Left lobe of liver (tissue), 2 donors: ENCODE measurements at places on chromosomes 3 and 15.

DNA sequence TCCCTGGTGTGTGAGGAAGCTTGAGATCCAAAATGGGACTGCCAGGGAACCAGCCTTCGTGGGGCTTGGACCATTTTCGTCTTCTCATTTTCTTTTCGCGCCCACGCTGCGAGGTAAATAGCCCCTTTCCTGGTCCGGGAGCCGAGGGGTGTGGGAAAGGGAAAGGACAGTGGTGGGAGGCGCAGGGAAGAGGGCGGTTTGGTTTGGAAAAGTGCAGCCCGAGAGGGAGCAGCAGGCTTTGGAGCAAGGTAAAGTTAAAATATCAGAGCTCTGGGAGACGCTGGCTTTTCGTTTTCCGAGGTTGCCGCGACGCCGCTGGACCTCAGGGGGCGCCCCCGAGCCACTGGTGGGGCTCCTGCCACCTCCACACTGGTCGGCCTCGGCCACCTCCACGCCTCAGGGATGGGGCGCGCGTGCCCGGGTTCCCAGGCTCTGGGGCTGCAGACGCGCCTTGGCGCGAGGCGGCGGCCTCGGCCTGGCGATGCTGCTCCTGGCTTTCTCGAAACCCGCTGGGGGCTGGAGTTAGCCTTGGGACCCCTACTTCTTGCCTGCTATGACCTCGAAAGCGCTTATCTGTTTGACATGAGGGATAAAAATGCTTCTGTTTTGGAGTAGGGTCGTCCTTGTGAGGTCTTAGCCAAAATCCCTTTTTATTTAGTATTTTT is 3.2 kb downstream of the PTPRG start:
- DNase-seq = peak; percentile 84

GRCh38 chr3:179801263-179801662 is 148.4 kb downstream of the USP13 start:
- DNase-seq = no peak

DNA sequence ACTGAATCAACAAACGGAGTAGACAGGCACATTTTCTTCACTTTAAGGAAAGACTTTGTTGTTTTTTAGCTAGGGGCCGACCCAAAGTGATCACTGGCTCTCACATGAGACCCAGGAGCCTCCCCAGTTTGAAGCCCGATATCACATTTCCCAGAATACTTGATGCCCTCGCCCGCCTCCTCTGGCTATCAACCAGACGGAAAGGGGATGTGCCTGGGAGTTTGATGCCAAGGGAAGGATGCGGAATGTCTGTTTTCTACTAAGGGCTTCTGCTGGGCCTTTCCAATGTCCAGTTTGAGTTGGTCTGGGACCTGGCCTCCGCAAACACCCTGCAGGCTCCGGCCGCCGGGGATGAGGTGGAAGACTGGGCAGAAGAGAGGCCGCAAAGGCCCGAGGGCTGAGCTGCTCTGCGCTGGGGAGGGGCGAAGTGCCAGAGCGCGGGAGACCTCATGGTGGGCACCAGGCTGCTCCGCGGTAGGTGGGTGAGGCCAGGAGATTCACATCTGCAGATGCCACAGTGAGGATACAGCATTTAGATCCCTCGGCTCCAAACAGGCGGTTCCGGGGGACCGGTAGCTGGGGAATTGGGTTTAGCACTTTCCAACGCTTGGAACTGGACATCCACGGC is 491 bp upstream of the ZNF774 start:
- DNase-seq = no peak

DNA sequence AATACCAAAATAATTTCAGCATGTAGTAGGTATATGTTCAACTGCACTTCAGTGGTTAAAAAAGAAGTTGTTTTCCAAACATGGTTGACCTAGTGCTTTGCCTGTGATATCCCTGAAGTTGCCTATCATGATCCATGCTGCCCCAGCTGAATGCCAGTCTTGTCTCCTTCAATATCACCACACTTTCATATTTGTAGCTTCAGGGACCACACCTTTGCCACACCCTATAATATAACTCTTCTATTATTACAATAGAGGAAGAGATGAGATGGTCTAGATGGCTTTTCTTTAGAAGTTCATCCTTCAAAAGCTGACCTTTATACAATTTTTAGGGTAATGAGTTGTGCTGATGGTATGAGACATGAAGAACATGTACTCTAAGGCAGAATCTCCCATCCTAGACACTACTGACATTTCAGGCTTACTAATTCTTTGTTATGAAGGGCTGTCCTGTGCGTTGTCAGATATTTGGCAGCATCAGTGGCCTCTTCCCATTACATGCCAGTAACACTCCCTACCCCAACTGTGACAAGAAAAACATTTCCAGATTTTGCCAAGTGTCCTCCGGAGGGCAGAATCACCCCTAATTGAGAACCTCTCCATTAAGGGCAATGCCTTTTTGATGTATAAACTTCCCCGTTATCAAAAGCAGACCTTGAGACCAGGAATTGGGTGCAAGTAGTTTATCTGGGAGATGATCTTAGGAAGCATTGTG is 76.2 kb upstream of the PLCL2 start:
- no peak for DNase-seq

DNA sequence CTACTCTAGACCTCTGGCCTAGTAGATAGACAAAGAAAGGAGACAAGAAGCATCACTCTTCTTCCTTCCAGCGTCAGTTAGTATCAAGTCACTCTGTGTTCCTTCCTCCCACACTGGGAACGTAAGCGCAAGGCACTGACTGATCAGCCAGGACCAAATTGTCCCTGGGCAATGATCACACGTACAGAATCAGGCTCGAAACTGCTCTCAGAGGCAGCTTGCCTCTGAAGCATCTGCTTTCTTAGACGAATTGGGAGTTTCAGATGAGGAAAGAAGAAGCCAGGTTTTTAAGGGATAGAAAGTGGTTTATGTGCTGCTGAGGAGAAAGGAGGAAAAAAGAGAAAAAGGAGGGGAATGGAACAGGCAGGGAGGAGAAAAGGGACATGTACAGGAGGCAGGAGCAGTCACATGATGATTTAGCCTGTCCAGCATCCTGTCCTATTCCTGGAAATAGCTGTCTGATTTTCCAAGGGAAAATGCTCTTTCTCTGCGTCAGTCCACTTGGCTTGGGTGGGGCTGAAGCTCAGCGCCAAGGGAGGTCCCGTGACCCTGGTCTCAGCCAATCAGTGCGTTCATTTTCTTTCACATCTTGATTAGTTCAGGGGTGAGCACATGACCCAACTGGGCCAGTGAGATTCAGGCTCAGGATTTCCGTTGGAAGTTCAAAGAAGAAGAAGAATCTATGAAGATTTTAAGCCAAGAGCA is 102.0 kb upstream of the PRICKLE2 start:
- DNase-seq = peak; percentile 52

DNA sequence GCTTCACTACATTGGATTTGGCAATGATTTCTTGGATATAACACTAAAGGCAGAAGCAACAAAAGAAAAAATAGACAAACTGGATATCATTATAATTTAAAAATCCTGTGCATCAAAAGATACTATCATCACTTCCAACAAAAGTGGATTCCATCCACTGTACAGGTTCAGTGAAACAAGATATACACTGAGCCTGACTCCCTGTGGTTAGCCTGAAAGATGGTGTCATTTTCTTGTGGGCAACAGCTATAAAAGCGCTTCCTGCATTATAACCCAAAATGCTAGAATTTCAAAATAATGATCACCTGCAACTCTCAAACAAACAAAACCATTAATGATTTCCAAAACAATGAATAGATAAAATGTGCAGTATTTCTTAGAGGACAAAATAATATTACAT is 39.6 kb upstream of the TBC1D23 start:
- no peak for DNase-seq

GRCh38 chr3:37912052-37912733 is 50.5 kb downstream of the CTDSPL start:
- no peak for DNase-seq

GRCh38 chr3:185796431-185797107 is 28.3 kb downstream of the IGF2BP2 start:
- no peak for DNase-seq

GRCh38 chr3:28286595-28286994 is 45.2 kb downstream of the CMC1 start:
- DNase-seq = no peak

DNA sequence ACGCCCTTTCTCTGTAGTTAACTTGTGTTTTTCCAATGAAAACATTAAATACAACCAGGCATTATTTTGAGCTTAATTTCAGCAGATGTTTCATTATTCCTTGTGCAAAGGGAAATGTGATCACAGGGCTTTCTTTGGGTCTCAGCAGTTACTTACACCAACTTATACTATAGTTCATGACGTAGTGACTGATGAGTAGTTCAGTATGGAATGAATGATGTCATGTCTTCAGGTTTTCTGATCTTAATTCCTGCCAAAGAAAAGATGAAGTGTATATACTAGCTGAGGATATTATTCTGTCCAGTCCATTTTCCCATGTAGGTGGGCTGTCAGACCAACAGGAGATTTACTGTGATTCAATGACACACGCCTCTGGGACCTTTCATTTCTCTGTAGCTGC is 61.3 kb downstream of the MYRIP start:
- no peak for DNase-seq

GRCh38 chr3:25897019-25897418 is 107.1 kb downstream of the OXSM start:
- no peak for DNase-seq

DNA sequence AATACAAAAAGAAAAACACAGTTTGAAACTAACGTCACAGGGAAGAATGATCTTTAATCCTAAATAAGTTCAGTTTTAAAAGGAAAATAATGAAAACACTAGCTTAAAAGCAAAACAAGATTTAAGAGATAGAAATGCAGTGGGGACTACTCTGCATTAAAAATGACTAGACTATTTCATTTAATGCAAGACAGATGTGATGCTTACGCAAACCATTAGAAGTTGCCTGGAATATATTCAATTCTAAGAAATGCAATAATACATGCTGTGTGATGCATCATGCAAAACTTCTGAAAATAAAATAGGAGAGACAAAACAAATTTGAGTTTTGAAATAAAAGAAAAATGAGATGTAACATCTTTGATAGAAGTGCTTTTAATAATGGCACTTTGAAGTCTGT is 97.6 kb upstream of the STRIT1 start:
- DNase-seq = no peak

DNA sequence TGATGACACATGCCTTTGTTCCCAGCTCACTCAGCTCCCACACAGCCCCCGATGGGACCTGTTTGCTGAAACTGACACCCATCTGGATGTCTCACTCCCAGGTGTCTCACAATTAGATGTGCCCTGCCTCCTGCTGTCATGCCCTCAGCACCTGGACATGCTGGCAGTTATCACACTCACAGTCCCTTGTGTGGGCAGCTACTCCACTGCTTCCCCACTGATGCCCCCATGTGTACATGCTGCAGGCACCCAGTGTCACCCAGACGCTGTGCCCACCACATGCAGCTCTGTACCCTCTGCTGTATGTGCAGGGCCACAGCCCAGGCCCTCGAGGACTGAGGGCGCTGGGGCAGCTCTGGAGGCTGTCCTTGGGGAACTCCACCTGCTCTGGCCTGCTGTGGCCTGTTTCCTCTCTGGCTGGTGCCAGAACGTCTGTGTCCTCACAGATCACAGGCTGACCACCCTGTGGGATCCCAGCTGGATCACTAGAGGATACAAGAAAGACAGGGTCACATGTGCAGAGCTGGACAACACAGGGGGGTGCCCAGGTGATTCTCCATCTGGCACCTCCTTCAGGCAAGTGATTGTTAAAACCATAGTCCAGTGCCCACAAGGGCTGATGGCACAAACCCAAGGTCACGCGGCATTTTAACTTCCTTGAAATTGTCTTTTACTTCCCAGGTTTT is 14.0 kb downstream of the C3orf22 start:
- peak; percentile 40 for DNase-seq

DNA sequence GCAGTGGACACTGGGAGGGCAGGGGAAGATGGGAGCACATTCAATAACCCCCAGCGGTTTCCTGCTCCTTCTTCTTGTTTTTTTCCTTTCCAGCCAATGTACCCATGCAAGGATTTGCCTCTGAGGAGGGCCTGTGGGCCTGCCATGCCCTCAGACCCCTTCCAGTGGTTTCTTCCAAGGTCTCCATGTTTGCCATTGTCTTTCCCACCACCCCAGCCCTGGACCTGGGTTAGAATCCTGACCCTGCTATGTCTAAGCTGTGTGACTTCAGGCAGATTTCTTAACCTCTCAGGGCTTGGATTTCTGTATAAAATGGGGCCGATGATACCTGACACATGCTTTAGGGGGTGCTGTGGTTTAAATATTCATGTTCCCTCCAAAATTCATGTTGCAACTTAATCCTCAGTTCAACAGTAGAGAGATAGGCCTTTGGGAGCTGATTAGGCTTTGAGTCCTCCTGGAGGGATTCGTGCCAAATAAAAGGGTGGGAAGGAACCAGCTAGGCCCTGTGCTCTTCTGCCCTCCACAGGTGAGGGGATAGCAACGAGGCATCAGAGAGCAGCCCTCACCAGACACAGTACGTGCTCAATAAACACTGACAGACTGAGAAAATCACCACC is 46.3 kb upstream of the FLNB start:
- DNase-seq = no peak

DNA sequence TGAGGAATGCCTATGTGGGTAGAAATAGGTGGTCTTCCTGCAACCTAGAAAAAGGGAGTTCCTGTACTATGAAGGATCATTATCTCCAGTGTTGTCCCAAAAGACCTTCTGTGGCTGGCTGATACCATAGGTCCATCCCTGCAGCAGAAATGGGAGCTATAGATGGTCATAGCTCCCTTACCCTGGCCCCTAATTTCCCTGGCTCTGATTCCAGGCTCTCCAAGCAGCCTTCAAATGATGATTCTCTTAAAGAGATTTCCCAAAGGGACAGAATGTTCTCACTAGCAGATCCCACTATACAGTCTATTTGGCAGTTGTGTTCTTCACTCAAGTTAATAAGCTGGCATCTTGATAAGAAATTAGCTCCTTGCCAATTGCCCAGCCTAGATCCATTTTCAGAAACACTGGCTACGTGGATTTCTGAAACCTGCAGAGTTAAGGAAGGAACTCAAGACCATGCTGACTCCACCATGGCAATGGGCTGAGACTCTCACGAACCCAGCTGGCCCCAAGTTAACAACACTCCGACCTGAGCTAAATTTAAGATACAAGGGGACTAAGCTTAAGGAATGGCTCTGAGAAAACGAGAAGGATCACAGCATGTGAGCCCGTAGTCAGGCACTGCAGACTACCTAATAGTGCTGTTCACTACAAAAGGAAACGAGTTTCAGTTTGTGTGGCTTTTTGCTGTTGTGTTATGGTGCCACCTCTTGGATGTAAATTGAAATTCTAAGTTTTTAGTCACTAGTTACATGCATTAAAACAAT is 11.4 kb downstream of the C15orf40 start:
- DNase-seq = no peak

DNA sequence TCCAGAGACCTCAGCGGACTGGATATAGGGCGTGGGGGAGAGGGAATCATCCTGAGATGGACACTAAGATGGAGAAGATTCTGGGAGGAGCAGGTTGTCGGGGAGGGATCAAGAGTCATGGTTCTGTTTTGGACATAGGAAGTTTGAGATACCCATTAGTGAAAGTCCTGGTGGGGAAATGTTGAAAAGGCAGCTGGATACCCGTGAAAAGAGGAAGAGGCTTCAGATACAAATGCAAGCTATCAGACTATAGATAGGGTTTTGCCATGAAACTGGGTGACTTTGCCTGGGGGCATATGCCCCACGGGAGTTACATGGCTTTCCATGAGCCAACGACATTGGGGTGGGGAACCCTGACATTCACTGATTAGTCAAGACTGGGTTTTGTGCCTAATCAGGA is 1.1 kb upstream of the GPR62 start:
- no peak for DNase-seq

GRCh38 chr3:53635041-53635440 is 140.6 kb downstream of the CACNA1D start:
- no peak for DNase-seq
